A549 treated with Mapracorat at 1 μM for 4 hours (cell line): ENCODE measurements at places on chromosomes 3 and 15. TPM values are rescaled to one million over a fixed set of nuclear protein-coding genes. Genes with fewer than 3 reads are reported as not detected.

Gene RSL24D1
- 89.0 to 108 TPM (median 94.1 TPM) in 5 replicates for total RNA-seq

Gene IRAK2
- total RNA-seq, result 15.6 to 20.5 TPM (median 16.6 TPM) in 5 replicates

Gene SKOR1
- 0.04 to 0.07 TPM (median 0.05 TPM) in 3 of 5 replicates, not detected in the others for total RNA-seq

Gene CPLX3
- 0.08 to 0.09 TPM in 2 of 5 replicates, not detected in the others for total RNA-seq

Gene IL17RB
- 0.75 to 1.2 TPM (median 0.86 TPM) in 5 replicates for total RNA-seq

Gene SH3GL3
- 0.47 to 1.3 TPM (median 0.78 TPM) in 5 replicates for total RNA-seq

Gene ISLR
- 0.22 to 0.50 TPM (median 0.39 TPM) in 5 replicates for total RNA-seq

Gene TP63
- 0.10 to 0.48 TPM (median 0.27 TPM) in 5 replicates for total RNA-seq

Gene ACTR8
- total RNA-seq, result 14.0 to 17.4 TPM (median 15.9 TPM) in 5 replicates

Gene CCR3
- not detected in 5 replicates for total RNA-seq

Gene GOLGA6B
- 0.10 TPM in 1 of 5 replicates, not detected in the others for total RNA-seq

Gene ZNF619
- 1.5 to 1.9 TPM (median 1.7 TPM) in 5 replicates for total RNA-seq

Gene GOLGA6L10
- 0.34 to 0.94 TPM (median 0.48 TPM) in 5 replicates for total RNA-seq

Gene PLCL2
- 4.6 to 5.6 TPM (median 4.8 TPM) in 5 replicates for total RNA-seq

Gene MAPKBP1
- 3.0 to 6.0 TPM (median 4.2 TPM) in 5 replicates for total RNA-seq

Gene GOLGA8K
- total RNA-seq, result 0.34 to 0.95 TPM (median 0.42 TPM) in 5 replicates

Gene MST1R
- 6.1 to 8.3 TPM (median 7.6 TPM) in 5 replicates for total RNA-seq

Gene LRTM1
- total RNA-seq, result not detected in 5 replicates
